ENCODE measurements at places on chromosomes 1 and 21. TPM values are rescaled to one million over a fixed set of nuclear protein-coding genes. Genes with fewer than 3 reads are reported as not detected.

TSHB gene
- not detected for total RNA-seq

GPR3 gene
- total RNA-seq = 0.69 TPM

VASH2 gene
- 17.8 TPM for total RNA-seq

CAPN8 gene
- total RNA-seq = not detected

ILDR2 gene
- 76.8 TPM for total RNA-seq

DRAXIN gene
- 36.7 TPM for total RNA-seq

SFN gene
- not detected for total RNA-seq

GPR37L1 gene
- total RNA-seq = 6.5 TPM

AJAP1 gene
- total RNA-seq = 25.4 TPM

KLHDC9 gene
- 15.5 TPM for total RNA-seq

OR2AK2 gene
- 2.1 TPM for total RNA-seq

CRYBG2 gene
- 1.4 TPM for total RNA-seq

OR10Z1 gene
- not detected for total RNA-seq

FNDC5 gene
- total RNA-seq = 30.2 TPM

OR13G1 gene
- total RNA-seq = not detected

OPTC gene
- not detected for total RNA-seq

KCNA10 gene
- not detected for total RNA-seq

CD84 gene
- total RNA-seq = 4.4 TPM

FAM177B gene
- total RNA-seq = 0.23 TPM

FCGR3B gene
- 1.6 TPM for total RNA-seq

WNT3A gene
- not detected for total RNA-seq
